ENCODE measurements at places on chromosomes 3 and 15.
A peak's percentile ranks its signal among the peaks of the same experiment; 100 is the strongest.

DNA sequence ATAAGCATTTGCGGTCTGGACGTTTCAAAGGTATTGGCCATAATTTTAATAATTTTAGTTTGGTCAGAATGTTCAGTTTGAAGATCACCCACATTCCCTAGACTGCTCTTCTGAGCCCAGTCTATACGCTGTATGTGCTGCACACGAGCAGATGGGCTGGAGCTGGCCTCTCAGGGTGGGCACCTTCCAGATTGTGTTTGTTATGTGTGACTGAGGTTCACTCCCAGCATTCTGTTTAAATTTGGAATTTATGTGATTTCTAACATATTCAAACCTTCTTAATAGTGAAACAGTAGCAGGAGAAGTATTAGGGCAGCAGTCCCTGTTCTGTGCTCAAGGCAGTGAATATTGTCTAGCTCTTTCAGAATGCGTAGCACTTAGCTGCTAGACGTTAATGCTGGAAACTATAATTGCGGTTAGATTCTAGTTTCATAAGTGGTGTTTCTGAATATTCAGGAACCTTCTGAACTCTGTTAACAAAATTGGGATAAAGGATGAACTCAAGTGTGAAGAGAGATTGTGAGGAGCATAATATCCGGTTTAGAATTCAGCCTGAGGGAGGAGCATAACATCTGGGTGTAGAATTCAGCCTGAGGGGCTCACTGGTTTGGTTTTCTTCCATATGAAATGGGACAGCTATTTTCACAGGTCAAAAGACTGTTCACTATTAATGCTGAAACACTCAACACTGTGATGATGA, 68.6 kb upstream of the RPL35A start:
- DNase-seq = no peak

DNA sequence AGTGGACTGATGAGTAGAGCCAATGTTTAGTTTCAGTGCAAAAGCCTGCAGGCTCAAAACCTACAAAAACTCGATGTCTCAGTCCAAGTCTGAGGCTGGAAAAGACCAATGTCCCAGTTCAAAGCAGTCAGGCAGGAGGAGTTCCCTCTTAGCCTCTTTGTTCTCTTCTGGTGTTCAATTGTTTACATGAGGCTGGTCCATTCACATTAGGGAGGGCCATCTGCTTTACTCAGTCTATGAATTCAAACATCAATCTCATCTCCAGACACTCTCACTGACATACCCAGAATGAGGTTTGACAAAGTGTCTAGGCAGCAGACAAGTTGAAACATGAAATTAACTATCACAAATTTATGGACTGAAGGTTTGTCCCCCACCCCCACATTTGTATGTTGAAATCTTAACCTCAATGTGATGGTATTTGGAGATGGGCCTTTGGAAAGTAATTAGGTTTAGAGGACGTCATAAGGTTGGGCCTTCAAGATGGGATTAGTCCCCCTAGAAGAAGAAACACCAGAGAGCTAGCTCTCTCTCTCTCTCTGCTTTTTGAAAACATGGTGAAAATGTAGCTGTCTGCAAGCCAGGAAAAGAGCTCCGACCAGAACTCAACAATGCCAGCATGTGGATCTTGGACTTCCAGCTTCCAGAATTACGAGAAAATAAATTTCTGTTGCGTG, 438.5 kb upstream of the RGMA start:
- no peak for DNase-seq

- peak; percentile 14 for DNase-seq
Measured at GRCh38 chr3:41198526-41198925, 779 bp upstream of the CTNNB1 start.

DNA sequence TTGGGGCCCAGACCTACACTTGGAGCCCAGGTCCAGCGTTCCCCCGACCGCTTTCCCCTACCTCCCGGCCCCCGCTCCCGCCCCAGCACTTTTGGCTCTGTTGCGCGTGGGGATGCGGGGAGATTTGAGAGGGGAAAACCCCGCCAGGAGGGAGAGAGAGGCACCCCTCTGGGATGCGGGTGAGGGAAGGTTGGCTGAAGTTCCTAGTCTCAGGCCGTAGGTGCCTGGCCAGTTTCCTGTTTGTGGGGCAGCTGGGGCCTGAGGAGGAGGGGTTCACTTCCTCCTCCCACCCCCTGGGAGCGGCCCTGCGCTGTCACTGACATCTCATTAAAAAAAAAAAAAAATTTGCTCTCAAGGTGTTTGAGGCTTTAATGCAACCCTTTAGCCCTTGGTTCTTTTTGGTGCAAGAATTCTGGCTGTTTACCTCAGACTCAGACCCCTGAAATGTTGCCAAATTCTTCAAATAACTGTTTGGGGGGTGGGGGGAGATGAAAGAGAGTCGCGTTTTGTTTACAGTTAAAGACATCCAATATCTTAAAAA, 2.6 kb downstream of the FAM43A start:
- peak; percentile 41 for DNase-seq

- DNase-seq = peak; percentile 93
Measured at GRCh38 chr3:128075522-128076482, 23.6 kb downstream of the SEC61A1 start.

- DNase-seq = peak; percentile 83
Measured at GRCh38 chr3:149480326-149481017, 6.0 kb downstream of the TM4SF4 start.

GRCh38 chr3:149501524-149501923, 27.0 kb downstream of the TM4SF4 start:
- no peak for DNase-seq

DNA sequence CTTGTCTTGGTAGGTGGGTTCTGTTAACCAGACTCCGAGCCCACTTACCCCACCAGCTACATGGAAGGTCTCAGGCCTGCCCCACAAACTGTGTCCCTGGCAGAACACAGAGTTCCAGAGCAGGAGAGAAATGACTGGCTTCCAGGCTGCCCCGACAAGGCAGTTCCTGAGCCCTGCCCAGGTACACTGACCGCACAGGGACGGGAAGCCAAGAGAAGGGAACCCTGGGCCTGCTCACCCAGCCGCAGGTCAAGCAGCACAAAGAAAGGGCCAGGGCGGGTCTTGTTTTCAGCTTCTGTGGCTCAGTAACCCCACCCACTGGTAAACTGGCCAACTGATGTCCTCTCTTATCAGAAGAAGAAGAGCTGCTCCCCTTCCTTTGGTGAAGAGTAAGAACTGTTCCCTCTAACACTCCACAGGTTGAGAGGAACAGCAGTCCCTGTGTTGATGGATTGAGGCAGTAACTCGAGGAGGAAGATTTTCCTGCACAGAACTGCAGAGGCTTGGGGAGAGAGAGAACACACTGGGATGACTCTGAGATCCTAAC, 68.4 kb downstream of the CRTC3 start:
- no peak for DNase-seq

GRCh38 chr3:38576131-38576525, 73.4 kb downstream of the SCN5A start:
- DNase-seq = no peak

GRCh38 chr3:154886437-154886836, 193.7 kb upstream of the MME start:
- no peak for DNase-seq

GRCh38 chr3:119175872-119176756, 2.7 kb downstream of the UPK1B start:
- DNase-seq = no peak

GRCh38 chr3:54877730-54878129, 50.1 kb downstream of the LRTM1 start:
- DNase-seq = no peak

- DNase-seq = no peak
Measured at GRCh38 chr3:115624901-115625300, 1.6 kb downstream of the GAP43 start.

- peak; percentile 58 for DNase-seq
Measured at GRCh38 chr3:57029924-57030323, 30.5 kb upstream of the SPATA12 start.

- DNase-seq = no peak
Measured at GRCh38 chr3:101204246-101204645, 116.1 kb downstream of the IMPG2 start.

DNA sequence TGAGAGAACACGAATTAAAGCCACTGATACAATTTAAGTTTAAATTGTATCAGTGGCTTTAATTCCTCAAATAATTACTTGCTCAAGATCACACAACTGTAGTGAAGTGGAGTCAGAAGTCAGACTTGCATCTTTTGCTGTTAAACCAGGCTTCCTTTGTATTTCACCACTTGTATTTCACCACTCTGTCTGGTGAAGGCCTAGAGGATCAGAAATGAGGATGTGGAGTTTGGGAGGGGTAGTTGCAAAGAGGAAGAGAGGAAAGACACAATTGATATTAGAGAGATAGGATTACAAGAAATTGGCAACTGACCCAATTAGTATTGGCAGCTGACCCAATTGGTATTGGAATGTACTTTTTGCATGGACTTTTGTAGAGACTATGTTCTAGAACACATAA, 288.1 kb upstream of the GPR149 start:
- no peak for DNase-seq

DNA sequence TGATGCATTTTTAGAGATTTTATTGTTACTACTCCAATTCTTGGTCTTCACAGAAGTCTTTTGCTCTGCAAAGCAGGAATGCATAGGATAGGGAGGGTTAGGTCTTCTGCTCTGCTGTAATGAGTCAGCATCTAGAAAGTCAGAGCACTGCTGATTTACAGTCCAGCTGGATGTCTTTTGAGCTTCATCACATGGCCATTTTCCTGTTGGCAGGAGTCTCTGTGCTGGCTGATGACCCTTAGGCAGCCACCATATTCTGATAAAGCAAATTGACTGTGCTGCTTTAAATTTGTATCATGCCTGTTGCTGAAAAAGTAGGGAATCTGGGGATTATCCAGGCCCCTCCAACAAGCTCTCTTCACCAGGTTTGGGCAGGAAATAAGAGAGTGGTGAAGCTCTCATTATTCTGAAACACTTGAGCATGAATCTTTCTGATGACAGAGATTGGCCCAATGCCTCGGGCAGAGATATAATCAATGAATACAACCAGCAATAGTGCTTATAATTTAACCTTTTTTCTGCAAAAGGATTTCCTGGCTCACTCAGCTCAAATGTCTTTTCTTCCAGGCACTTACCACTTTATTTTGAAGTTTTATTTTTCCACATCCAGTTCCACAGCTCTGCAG, 9.7 kb upstream of the CRBN start:
- no peak for DNase-seq

GRCh38 chr3:110750201-110750600, 321.4 kb upstream of the NECTIN3 start:
- no peak for DNase-seq

GRCh38 chr3:11769704-11770476, 76.8 kb downstream of the TAMM41 start:
- DNase-seq = no peak

- no peak for DNase-seq
Measured at GRCh38 chr15:57370929-57371328, 5.4 kb upstream of the CGNL1 start.

GRCh38 chr3:20136231-20136630, 49.8 kb downstream of the SGO1 start:
- DNase-seq = no peak

GRCh38 chr3:156764751-156765150, 61.4 kb upstream of the LEKR1 start:
- DNase-seq = no peak

- no peak for DNase-seq
Measured at GRCh38 chr3:171862993-171863521, 19.9 kb downstream of the TMEM212 start.

- no peak for DNase-seq
Measured at GRCh38 chr3:164387236-164387635, 691.1 kb downstream of the SI start.

DNA sequence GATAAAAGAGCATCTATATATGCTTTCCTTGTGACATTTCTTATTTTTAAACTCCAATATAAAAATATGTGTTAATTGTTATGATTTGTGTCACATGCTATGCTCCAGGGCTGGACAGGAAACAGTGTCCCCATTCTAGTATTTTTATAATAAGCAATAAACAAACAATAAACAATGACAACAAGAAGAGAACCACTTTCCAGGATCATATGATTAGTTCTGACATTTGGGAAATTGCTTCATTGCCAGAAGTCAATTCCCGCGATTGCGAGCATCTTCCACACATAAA, 260.9 kb downstream of the FHIT start:
- no peak for DNase-seq

GRCh38 chr15:51260202-51260601, 78.2 kb downstream of the CYP19A1 start:
- DNase-seq = no peak

DNA sequence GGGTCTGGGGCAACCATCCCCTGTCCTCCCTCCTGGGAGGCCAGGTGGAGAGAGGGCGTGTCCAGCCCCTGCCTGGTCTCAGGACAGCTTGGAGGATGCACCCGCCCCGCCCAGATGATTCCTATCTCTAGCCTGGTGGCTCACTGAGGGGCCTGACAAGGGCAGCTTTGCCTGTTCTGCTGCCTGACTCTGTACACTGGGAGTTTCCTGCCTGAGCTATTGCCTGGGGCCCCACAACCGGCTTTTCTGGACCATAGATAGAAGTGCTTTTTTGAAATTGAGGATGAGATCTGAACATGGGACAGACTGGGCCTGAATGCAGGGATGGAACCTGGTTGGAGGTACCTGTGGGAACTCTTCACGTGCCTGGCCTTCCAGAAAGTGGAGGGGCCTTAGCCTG, 751 bp upstream of the PLA2G4E start:
- no peak for DNase-seq

GRCh38 chr15:87619161-87619960, 637.2 kb downstream of the NTRK3 start:
- no peak for DNase-seq

- no peak for DNase-seq
Measured at GRCh38 chr3:119510690-119511089, 12.3 kb downstream of the TIMMDC1 start.

DNA sequence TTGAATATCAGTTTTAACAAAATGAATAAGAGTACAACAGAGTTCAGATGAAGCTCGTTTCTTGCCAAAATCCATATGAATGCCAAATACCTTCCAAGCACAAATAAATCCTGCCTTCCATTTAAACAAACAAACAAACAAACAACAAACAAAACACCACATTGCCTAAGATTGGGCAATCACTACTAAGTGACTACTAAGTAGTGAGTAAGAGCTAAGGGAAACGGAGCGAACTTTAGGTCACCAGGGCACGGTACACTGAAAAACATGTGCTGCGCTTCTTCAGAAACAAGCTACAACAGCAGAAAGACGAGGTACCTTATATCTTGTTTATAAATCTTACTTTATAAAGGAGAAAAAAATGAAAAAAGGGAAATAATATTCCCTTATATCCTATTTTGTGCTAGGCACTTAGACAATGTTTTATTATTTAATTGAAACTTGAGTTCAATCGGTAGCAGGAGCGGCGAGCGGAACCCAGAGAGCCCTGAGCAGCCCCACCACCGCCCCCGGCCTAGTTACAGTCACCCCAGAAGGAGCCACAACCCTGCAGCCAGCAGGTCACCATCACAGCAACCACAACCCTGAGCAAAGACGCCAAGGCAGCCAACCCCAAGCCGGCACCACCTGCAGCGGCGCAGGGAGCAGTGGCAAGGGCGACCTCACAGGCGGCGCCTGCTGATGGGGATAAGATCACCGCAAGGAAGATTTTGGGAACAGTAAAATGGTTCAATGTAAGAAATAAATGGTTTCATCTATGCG, 216.9 kb downstream of the ZBTB20 start:
- DNase-seq = no peak

DNA sequence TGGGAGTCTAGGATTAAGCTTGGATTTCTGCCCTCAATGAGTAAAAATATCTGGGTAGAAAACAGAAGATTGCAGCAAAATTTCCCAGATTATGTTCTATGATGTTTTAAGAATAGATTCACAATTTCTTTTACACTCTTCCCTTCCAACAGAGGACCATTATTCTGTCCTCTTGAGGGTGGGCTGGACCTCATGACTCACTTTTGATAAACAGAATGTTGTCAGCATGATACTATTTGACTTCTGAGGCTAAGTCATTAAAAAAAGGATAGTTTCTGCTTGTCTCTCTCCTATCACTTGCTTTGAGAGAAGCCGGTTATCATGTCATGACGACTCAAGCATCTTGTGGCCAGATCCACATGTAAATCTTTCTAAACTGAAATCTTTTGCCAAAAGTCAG, 396.2 kb upstream of the CDIN1 start:
- DNase-seq = no peak

Data from BE2C (cell line).